ENCODE measurements at places on chromosomes 7 and 10. TPM values are rescaled to one million over a fixed set of nuclear protein-coding genes. Genes with fewer than 3 reads are reported as not detected.

The TAS2R5 gene
- not detected for total RNA-seq

GRCh38 chr7:36474283-36475010 lies 84.8 kb downstream of the ANLN start:
- no peak for DNase-seq

The GHRHR gene
- not detected for total RNA-seq

The MRC1 gene
- total RNA-seq = not detected

The AKR1C3 gene
- 36.2 TPM for total RNA-seq

The PRDX3 gene
- total RNA-seq = 246 TPM

DNA sequence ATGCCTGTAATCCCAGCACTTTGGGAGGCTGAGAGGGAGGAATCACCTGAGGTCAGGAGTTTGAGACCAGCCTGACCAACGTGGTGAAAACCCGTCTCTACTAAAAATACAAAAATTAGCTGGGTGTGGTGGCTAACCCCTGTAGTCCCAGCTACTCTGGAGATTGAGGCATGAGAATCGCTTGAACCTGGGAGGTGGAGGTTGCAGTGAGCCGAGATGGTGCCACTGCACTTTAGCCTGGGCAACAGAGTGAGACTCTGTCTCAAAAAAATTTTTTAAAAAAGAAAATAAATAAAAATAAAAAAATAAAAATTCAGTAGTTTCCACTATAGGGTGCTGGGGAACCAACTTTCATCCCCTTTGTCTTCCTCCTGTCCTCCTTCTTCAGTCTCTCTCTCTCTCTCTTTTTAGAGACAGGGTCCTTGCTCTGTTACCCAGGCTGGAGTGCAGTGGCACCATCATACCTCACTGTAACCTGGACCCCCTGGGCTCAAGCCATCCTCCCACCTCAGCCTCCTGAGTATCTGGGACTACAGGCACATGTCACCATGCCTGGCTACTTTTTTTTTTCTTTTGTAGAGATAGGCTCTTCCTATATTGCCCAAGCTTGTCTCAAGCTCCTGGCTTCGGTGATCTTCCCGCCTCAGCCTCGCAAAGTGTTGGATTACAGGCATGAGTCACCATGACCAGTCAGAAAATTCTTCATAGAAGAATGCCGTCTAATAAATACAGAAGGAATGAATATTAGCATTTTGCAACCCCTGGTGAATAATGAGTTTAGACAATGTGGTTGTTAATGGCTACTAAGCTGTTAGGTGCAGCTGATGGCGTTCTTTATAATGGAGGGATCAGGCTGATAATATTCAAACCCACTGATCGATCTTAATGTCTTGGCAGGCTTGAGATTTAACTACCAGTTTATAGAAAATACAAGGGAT lies 20.6 kb downstream of the RBM20 start:
- DNase-seq = peak; percentile 93

DNA sequence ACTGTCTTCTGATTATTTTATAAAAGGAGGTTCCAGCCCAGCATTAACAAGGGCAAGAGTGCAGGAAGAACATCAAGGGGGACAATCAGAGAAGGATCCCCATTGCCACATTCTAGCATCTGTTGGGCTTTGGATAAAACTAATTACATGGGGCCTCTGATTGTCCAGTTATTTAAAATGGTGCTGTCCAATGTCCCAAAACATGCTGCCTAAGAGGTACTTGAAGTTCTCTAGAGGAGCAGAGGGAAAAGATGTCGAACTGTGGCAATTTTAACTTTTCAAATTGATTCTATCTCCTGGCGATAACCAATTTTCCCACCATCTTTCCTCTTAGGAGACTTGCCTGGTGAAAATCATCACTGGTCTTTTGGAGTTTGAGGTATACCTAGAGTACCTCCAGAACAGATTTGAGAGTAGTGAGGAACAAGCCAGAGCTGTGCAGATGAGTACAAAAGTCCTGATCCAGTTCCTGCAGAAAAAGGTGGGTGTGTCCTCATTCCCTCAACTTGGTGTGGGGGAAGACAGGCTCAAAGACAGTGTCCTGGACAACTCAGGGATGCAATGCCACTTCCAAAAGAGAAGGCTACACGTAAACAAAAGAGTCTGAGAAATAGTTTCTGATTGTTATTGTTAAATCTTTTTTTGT lies 2.3 kb downstream of the IL6 start:
- peak; percentile 26 for DNase-seq

GRCh38 chr10:81680359-81680758 lies 194.6 kb upstream of the NRG3 start:
- DNase-seq = no peak

The DYNC1I1 gene
- 0.38 TPM for total RNA-seq

The WIPF3 gene
- not detected for total RNA-seq

DNA sequence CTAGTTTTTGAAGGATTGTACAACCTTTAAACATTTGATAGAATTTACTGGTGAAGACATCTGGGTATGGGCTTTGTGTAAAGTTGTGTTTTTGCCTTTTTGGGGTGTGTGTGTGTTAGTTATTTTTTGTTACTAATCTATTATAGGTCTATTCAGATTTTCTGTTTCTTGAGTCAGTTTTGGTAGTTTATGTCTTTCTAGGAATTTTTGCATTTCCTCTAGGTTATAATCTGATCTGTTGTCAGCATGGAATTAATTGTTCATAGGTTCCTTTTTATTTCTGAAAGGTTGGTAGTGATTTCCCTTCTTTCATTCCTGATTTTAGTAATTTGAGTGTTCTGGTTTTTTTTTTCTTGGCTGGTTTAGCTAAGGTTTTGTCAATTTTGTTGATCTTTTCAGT lies 17.7 kb downstream of the SEPTIN7 start:
- no peak for DNase-seq

DNA sequence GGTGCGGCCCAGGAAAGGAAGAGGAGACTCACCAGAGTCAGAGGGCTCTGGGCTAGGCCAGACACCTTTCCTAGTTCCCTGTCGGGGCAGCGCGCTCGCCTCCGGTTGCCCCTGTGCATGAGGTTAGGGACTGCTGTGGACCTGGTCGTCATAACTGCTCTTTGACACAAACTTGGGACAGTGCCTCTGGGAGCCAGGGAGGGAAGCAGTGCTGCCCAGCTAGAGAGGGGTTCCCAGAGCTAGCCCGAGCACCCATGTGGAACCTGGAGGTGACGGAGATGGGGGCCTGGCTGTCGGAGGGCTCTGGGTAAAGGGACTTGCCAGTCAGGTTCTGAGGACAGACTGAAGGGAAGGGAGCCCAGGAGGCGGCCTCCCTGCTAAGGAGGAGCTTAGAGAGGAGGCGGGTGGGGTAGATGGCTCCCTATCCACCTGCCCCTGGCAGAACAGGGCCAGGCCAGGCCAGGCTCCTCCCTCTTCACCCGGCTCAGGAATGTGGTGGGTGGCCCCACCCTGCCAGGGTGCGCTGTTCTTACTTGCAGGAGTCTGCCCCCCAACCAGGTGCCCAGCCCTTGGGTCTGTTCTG lies 29.7 kb downstream of the AGAP3 start:
- DNase-seq = no peak

The CROT gene
- 13.4 TPM for total RNA-seq

GRCh38 chr7:6271694-6272440 lies 557 bp downstream of the CYTH3 start:
- peak; percentile 52 for DNase-seq

GRCh38 chr10:70441161-70441894 lies at the start of gene NODAL:
TSS of gene NODAL (minus strand) at chr10:70441681. CDS start at chr10:70441667, 14 bp downstream.
- no peak for DNase-seq

The KCTD7 gene
- total RNA-seq = 11.6 TPM

DNA sequence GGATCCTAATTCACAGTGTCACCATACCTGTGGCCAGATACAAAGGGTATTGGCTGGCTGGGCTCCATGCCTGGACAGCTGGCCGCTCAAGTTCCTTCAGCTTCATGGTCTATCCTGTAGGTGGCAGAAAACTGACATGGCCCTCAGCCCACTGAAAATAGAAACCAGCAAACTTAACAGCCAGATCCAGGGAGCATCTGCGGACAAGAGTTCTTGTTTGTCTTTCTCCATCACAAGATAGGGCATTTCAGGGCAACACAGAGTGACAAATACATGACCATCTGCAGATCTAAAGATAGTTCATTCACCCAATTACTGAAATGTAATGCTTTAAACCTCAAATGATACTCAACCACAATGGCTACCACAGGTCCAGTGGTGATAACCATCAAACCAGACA lies 2.8 kb downstream of the SEC31B start:
- DNase-seq = no peak

DNA sequence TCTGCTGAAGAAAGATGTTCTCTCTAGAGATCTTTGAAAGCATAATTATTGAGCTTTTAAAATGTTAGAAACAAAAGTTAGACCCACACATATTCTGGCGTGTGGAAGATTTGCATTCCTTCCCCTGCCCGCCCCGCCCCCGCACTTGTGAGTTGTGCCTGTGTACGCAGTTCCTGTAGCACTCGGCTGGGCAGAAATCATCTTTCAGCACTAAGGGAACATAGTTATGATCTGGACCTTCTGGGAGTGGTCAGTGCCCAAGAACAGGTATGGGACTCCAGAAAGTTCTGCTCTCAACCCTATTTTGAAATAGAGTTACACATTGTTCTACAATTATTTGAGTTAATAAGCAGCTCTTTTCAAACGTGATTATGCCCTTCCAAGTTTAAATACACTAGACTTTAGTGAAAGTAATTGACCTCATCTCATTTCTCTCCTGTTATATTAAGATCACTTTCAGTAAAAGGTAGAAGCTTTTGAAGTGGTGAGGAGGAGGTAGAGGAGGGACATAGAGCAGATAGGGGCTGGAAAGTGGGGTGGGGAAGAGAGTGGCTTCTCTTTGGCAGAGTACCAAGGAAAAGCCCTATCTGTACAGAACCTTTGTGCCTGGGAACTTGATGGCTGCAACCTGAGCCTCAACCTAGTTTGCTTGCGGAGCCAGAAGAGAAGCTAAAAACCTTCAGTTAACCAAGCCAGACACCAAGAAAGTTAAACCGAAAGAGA lies 5.7 kb downstream of the BLVRA start:
- no peak for DNase-seq

Data from GM23248 (cell line).